ENCODE measurements at places on chromosomes 2 and 18.

GRCh38 chr18:48017635-48018034, 87.2 kb upstream of the SMAD2 start:
- DNase-seq = no peak

DNA sequence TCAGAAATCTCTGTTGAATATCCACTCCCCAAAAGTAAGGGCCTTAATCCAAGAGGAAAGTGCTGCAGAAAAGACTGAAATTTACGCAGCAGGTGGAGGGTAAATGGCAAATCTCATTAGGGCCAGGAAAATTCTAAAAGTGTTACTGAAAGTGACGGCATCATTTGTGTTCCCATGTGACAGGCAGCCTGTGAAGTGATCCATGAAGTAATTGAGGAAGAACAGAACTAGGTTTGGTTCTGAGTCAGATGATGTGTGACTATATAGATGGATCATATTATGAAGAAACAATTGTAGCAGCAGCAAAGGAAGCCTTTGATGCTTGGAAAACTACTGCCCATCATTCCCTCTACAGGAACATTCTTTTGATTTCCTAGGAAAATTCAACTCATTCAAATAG, 401.2 kb downstream of the TGIF1 start:
- no peak for DNase-seq

DNA sequence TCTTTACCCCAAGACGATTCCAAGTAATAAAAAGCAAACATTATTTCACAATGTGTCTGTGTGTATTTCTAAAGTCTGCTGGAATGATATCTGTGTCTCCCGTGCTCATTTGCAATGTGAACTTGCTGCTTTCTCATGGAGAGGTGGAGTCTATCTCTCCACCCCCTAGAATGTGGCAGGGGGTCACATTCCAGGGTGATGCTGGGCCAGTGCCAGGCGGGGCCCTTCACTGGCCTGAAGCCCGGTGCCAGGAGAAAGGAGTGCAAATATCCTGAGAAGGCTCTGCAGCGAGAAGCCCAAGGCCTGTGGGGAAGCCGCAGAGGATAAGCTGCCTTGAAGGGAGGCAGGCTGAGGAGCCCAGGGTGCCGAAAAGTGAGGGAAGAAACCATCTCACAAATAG, 26.8 kb upstream of the LDLRAD4 start:
- no peak for DNase-seq

- DNase-seq = no peak
Observed at GRCh38 chr18:26556573-26556972, 8.2 kb upstream of the KCTD1 start.

- DNase-seq = no peak
Observed at GRCh38 chr2:175737722-175738361, 264.2 kb downstream of the LNPK start.

DNA sequence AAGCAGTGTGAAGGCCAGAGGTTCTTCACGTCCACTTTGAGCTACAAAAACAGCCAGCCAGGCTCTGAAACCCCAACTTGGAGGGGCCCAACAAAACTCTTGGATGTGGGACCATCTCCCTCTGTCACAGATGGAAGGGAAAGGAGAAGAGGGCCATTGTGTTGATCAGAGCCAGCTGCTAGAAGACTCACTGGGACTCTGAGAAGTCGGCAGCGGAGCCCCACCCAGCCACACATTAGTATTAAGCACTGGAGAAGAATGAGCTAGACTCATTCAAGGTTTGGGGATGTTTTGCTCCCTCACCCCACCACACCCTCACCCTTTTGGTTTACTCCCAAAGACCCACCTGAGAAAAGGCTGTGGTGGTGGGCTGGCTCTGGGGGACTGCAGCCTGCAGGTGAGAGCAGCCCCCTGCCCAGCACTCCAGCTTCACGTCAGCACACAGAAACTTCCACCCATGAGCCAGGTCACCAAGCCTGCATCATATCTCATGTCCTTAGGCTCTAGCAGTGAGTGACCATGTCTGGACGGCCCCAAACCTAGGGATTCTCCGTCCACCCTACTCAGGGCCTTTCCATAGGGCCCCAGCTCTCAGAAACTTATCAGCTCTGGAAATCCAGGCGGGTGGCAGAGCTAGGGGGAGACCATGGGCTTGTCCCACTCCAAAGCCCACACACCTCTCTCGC, 12.6 kb downstream of the TEX51 start:
- DNase-seq = no peak

DNA sequence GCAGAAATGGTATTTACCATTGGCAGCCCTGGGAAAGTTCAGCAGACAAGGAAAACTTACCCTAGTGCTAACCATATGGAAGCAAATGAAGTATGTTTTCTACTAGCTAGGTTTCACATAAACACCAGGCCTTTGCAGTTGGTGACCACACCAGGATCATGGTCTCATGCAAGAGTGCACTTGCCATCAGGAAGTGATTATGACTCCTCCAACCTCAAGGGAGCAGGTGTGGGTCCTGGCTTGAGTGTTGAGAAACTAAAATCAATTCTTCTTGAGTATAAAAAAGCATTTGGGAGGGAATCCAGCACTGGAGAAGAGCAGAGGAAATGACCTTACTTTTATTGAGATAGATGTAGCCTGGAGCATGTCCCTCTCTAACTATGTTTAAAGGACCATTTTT, 56.8 kb upstream of the SPAG16 start:
- DNase-seq = no peak

- DNase-seq = no peak
Observed at GRCh38 chr2:152046940-152047339, 51.9 kb downstream of the CACNB4 start.

DNA sequence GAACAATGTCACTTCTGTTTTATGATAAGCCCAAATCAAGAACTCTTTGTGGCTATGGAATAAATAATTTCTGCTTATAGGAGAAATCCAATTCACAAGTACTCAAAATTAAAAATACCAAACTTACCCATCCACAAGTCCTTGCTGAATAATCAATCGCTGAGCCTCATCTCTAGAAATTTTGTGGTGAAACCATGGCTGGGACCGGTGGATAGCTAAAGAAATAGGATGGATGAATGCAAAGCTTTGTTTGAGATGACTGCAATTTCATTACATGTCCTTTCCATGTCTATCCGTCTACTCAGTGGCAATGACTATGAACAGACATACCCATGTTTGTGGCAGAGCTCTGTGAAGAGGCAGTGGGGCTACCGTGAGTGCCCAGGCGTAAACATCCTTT, 124.4 kb downstream of the GRB14 start:
- no peak for DNase-seq

GRCh38 chr2:182066400-182067087, 80.9 kb downstream of the PPP1R1C start:
- DNase-seq = no peak

- DNase-seq = no peak
Observed at GRCh38 chr18:24121625-24122024, 17.2 kb upstream of the CABYR start.

GRCh38 chr2:239444626-239445577, 44.1 kb upstream of the HDAC4 start:
- DNase-seq = peak; percentile 94

DNA sequence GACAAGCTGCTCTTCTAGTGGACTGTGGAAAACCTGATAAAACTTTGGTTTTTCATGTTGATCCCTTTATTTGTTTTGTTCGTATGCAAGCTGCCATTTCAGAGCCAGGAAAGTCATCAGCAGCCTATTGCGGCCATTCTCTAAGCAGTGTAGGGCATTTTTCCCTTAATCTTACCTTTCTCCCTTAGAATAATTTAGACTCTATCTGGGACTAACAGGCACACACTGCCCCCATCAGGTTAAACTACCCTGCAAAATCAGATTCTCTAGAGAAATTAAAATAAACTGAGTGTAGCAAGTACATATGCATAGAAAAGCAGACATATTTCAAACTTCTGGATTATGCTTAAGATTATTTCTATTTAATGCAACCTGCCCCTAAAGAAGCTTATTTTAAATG, 347.5 kb downstream of the METTL4 start:
- DNase-seq = no peak

DNA sequence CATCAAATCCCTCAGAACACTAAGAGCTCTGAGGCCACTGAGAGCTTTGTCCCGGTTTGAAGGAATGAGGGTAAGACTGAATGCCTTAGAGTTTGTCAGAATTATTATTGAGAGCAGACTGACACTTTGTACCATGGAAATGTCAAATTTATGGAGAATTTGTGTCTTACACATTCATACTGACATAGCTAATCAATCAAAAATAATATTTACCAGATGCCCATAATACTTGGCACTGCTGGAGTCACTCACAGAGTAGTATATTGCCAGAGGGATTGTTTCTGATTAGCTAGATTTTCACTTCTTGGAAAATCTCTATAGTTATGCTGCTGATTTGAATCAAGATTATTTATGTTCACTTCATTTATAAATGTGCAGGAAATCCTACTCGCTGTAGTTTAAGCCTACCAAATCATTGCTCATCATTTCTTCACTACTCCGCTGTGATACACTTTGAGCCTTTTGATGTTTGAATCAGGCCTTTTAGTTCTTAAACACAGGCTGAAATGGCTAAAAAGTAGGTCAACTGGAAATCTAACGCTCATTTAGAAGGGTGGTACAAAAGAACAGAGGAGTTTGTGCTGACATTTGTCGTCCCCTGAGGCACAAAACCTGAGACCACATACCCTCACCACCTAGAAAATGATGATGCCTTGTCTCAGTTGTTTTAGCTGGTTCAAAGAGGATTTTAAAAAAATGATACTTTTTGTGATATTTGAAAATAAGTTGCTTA, 96.1 kb upstream of the CSRNP3 start:
- no peak for DNase-seq

DNA sequence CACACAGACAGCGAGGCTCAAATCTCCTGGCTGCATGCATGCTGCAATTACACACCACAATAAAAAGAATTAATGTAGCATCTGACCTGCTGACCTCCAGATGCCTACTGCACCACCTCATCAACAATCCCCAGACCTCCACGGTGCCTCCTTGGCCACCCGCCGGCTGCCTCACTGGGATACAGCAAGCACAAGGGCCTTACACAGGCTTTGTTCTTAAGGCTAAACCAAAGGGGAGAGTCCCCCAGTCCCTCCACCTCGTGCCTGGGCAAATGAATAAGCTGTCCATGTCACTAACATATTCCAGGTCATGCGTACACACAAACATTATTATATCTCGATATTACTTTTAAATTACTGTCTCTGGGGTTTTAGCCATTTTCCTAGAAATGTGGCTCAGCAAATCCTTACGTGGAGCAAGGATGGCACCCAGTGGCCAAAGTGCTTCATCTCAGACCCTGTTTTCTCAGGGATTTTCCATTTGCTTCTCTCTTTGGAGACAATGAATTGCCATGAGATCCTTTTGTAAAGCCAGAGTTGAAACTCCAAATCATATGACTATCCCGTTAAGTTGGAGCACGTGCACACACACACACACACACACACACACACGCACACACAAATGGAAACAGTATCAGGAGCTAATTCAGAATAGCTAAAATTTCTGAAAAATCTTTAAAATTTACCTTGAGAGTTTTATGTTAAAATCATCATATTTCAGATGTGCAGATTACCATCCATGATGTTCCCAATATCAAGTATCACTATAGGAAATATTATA, 313.8 kb downstream of the PDE11A start:
- peak; percentile 39 for DNase-seq

- no peak for DNase-seq
Observed at GRCh38 chr2:197450465-197450864, 2.9 kb upstream of the COQ10B start.

- peak; percentile 68 for DNase-seq
Observed at GRCh38 chr2:161418715-161419637, 2.9 kb downstream of the TBR1 start.

DNA sequence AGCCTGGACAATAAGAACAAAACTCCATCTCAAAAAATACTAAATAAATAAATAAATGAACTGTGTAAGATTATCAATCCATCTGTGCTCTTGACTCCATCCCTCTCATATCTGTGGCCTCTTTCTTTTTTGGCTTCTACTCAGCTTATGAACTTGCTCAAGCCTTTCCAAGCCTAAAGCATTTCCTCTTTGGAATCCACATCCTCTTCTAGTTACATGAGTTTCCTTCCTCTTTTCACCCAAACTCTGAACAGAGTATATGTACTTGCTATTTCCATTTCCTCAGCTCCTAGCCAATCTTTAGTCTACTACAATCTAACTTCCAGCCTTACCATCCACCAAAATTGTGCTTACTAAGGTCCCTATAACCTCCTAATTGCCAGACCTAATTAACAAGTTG, 2.5 kb upstream of the DNAJC10 start:
- no peak for DNase-seq

- no peak for DNase-seq
Observed at GRCh38 chr2:203997980-203998809, 61.6 kb downstream of the ICOS start.

DNA sequence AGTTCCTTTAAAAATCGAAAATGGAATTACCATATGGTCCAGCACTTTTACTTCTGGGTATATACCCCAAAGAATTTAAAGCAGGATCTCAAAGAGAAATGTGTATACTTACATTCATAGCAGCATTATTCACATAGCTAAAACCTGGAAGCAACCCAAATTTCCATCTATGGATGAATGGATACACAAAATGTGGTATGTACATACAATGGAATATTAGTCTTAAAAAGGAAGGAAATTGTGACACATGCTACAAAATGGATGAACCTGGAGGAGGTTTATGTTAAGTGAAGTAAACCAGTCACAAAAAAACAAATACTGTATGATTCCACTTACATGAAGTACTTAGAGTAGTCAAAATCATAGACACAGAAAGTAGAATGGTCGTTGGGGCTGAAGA, 147.9 kb upstream of the LTBP1 start:
- DNase-seq = no peak

DNA sequence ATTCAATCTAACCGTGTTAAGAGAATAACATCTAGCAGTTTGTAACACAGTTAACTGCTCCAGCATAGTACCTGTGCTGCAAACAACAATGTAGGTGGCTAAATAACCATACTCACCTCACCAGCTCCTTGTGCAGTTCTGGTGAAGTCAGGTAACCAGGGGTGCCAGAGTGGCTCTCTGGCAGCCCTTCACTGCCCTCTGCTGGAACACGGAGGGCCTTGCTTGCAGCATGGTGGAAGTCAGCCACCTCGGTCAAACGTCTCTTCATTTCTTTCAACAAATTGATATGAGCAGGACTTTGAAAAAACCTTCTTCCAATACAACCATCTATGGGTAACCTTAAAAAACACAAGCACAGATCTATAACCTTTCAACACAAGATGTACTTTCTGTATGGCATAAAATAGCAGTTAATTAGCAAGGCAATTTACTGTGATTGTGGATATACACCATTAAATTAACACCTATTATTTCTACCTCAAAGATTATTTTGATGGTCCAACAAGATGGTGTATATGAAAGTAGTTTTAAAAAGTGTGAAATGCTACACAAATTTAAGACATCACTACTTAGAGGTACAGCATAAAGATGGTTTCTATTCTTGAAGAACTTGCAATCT, 56.6 kb downstream of the EPG5 start:
- no peak for DNase-seq
